ENCODE measurements at places on chromosomes 11 and 22.

DNA sequence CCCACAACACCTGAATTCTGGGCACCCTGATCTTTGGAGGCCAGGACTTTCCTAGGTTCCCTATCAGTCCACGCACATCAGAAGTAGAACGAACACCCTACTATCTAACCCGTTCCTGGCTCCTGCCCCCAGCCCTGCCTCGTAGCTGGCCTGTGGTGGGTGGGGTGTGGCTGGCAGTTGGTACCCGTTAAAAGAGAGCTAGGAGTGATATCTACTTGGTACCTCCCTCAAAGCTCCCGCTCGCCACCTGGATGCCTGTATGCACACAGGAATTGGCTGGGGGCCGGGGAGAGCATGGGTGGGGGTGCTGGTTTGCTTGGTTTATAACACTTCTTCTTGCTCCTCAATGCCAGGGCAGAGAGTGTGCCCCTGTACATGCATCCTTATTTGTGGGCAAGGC, 14.0 kb upstream of the NECTIN1 start:
- no peak for DNase-seq

DNA sequence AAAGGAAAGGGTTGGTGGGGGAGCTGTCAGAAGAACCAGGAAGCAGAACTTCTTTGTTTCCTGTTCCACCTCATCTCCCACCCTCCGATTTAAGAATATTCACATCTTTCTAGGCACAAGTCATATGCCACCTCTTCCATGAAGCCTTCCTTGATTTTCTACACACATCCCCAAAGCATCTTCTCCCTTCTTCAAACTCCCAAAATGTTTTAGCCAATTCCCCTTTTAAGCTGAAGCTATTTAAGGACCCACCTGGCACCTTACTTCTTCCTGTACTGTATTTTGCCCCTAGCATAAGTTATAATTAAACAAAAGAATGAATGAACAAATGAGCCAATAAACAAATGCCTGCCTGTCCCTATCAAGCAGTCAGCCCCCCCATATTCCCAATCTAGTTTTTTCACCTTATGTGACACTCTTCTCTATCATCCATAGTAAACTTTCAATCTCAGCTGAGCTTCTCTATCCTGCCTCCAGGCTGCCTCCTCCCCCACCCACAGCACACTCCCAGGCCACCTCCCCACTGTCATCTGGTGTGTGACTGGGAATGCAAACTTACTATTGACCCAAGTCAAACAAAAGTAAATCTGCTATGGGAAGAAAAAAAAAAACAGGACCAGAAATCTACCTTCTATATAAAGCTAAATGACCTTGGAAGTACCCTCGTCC, 3.9 kb downstream of the TNKS1BP1 start:
- DNase-seq = no peak

DNA sequence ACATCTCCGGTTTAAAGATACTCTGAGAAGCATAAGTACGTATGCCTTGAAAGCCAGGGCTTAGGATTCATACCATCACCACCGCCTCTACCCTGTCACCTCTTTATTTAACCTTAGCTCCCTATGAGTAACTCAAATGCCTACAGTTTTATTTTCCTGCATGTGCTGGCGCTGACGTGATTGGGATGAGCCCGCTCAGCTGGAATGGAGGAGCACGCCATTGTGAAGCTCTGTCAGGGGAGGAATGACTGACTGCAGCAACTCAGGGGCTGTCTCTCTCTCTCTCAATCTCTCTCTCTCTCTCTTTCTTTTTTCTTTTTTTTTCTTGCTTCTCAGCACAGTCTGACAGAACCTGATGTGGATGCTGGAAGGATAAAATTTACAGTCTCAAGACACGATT, 12.4 kb downstream of the CAVIN3 start:
- no peak for DNase-seq

DNA sequence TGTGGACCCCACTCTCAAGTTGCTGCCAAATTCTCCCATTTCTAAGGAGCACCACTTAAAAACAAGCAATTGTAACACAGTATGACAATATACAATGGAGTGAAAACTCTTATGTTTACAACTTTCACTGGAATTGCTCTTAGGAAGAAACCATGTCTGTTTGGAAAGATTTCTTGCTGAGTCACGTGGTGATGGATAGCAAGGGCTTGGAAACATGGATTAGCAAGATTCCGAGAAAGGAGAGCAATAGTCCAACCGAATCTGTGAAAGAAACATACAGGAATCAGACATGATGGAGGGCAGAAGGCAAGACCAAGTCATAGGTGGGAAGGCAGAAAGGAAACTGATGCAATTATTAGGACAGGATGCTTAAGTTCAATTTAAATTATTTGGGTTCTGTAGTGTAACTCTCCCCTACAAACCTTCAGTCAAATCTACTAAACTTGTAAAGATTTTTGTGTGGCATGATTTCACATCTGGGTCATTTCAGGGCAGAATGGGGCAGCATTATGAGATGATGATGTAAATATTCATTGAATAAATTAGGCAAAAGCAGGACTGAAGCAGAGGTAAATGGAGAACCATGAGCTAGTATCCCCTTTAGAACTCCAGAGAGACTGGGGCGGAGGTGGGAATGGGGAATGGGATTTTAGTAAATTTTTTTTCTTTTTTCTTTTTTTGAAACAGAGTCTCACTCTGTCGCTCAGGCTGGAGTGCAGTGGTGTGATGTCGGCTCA, 27.8 kb upstream of the THY1 start:
- DNase-seq = no peak

GRCh38 chr22:47566491-47566890, 804.0 kb downstream of the TBC1D22A start:
- no peak for DNase-seq

DNA sequence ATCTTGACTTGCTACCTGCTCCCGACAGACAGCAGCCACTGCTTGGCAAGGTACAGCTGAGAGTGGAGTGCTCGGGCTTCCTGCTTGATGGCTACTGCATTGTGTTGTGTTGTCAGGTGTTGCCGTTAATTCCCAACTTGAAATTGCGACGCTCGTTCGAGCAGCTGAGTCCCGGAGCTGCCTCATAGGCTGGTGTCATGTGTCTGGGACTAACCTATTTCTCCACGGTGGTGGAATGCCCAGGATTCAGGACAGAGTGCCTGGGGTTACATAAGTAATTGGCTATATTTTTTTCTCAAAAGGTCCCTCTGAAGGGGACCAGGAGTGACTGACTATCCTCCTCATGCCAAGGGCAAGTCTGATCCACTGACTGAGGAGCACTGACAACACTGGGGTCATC, 18.5 kb downstream of the COMMD9 start:
- DNase-seq = no peak

DNA sequence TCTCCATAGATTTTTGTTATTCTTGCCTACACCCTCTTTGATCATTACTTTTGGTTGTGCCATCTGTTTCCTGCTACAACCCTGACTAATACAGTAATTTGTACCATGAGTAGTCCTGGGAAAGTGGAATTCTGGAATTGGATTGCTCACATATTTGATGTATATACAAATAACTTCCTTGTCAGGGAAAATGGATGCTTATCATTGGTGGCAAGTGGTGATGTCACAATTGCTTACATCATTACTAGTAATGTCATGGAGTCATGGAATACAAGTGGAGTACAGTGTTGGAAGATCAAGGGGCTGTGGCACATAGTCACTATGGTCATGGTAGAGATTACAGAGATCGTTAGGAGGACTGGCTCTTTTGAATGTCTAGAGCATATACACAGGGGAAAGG, 24.4 kb downstream of the AASDHPPT start:
- no peak for DNase-seq

DNA sequence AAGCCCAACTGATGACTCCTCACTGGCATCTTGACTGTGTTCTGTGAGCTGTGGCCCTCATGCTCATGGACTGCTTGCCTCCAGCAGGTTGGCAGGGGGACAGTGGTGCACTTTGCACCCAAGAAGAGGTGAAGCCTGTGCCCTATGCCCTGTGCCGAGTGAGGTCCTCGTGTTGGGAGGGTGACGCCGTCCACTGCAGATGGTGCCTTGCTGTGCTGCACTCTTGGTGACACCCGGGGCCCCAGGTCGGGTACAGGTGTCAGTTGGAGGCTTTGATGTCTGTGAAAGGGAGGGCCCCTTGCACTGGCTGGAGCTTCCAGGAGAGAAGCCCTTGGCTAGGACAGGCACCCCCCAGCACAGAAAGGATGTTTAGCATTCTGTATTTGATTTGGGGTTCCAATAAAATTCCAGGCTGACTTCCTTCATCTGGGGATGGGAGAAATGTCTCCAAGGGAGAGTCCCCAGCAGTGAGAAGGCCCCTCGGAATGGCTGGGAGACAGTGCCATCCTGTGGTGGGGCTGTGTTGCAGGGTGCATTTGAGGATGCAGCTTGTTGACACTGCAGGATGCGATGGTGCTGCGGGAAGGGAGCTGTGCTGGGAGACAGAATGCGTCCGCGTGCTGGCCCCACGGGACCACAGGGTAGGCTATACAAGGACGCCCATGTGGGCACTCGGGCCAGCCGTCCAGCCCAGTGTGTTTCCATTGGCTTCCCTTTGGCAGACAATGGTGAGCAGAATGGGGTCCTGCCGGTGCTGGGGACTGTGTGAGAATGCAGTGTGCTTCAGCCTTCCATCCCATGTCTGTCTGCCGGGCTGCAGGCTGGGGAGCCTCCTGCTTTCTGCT, 2.5 kb upstream of the ZDHHC8 start:
- DNase-seq = peak; percentile 52

- peak; percentile 64 for DNase-seq
These were observed 27.1 kb downstream of the AGBL2 start for GRCh38 chr11:47688111-47688510.

DNA sequence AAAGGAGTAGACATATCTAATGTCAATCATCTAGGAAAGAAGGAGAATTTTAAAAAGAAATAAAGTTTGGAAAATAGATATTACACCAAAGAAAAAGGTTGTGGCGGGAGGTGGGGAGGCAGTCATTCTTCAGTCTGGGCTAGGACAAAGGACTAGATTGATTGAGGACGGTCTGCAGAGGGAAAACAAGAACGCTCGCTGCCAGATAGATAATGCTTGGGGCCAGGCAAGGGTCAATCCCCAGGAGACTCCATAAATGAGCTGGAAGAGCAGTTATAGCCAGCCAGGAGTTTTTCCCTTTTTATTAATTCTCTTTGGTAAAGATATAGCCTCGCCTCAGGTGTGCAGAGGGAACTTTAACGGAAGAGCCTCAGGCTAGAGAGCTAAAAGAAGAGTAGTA, 6.3 kb downstream of the TRPC6 start:
- DNase-seq = no peak

DNA sequence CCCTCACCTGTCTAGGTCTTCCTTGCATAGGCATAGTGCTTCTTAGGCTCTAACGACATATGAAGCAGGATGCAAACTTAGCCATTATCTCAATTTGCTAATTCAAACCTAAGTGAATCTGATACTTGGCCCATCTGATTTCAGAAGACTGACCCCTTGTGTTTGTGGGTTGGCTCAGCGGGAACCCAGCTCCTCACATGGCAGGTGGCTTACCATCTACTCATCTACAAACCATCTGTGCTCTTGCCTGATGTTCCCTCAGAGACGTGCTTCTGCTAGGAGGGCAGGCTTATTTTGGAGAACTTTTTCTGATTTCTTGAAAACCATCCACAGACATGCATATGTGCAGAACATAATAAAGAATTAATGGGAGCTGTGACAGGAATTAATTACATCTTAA, 15.2 kb downstream of the ELMOD1 start:
- no peak for DNase-seq

- no peak for DNase-seq
These were observed 17.0 kb downstream of the DIXDC1 start for GRCh38 chr11:111954154-111954553.

GRCh38 chr11:88484873-88485621, 147.5 kb upstream of the CTSC start:
- peak; percentile 56 for DNase-seq

GRCh38 chr11:12007230-12007593, 1.2 kb downstream of the DKK3 start:
- no peak for DNase-seq

DNA sequence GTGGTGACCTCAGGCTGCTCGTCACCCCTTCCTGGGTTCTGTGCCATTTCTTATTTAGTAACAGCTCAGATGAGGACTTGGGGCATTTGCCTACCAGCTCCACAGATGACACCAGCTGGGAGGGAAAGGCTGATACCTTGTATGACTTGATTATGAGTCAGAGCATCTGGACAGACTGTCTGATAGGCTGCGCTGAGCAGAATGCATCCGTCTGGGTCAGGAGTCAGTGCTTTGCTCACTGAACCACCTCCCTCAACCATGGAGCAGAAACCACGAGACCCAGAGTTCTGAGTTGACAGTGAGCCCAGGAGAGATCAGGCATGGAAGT, 6.8 kb downstream of the ST14 start:
- peak; percentile 15 for DNase-seq

DNA sequence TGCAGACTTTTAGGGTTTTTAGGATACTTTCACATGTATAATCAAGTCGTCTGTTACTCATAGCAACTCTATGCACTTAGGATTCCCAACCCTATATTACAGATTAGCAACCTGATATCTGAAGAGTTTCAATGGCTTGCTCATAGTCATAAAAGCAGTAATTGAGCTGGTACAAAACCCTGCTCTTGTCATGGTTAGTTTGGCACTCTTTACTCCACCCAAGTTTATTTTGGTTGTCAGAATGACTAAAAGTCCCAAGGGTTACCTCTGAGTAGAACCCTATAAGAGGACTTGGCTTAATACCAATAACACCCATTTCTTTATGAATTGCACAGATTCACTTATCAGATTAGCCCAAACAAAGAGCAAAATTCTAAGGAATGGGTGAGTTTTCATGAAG, 550.6 kb downstream of the SOX6 start:
- DNase-seq = no peak

DNA sequence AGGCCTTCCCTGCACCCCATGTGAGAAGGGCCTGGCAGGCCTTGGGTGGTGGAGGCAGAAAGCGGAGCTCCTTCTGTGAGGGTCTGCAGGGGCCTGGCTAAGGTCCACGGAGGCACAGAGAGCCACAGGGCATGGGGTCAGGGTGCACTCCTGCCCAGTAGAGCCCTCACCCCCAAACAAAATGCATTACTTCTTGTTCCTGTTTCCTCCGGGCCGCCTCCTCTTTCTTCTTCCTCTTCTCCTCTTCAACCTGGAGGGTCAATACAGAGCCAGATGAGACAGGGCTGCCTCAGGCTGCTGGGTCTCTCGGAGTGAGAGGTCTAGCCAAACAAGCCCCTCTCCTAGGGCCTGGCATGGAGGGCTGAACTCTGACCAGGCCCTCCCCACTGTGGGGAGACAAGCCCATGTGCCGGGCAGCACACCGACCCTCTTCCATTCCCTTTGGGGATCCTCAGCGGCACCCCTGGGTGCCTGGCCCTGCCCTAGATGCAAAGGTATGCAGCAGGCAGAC, 10.3 kb upstream of the NAP1L4 start:
- DNase-seq = peak; percentile 22

GRCh38 chr22:36277482-36278291, 24.8 kb downstream of the APOL1 start:
- DNase-seq = peak; percentile 66

DNA sequence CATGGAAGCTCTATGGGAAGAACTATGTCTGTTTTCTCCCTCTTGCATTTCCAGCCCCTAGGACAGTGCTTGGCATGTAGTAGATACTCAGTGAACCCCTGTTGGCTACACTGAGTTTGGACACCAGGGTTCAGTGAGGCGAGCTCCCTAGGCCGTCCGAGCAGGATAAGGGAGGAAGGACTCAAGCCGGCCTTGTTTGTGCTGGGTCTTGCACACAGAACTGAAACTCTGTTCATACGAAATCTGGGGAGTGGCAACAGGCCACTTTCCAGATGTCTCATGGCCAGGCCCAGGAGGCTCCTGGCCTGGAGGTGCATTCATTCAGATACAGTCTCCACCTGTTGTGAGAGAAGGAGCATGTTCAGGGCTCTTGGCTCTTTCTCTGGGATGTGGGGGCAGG, 23.6 kb upstream of the LMO1 start:
- DNase-seq = no peak

GRCh38 chr11:64954201-64954600, 17.7 kb downstream of the MAJIN start:
- DNase-seq = no peak

Measured in MV-4-11 (cell line).